Stimulated activated CD8-positive, alpha-beta memory T cell treated with anti-CD3 and anti-CD28 coated beads, Interleukin-4, amount 100 ng/mL, for 24 hours (primary cell): ENCODE measurements at places on chromosomes 4 and X.

DNA sequence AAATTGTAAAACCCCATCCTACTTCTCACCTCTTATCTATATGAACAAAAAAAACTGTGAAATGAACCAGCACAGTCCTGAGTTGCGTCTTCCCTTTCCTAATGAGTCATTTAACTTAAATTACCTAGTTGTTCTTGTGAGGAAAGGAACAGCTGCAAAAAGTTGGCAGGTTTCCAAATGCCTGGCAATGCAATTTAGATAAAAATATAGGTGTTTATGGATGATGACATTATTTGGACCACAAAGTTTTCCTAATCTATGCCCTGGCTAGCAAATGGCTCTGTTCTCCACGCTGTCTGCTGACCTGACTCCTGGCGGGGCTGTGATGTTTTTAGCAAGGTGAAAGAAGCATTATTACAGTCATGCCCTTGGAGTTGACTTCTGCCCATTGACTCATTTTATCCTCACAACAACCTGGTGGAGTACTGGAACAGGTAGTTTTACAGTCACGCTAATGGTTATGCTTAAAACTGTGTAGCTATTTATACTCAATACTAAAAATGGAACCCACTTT lies 29.8 kb upstream of the RELL1 start:
- DNase-seq = no peak

DNA sequence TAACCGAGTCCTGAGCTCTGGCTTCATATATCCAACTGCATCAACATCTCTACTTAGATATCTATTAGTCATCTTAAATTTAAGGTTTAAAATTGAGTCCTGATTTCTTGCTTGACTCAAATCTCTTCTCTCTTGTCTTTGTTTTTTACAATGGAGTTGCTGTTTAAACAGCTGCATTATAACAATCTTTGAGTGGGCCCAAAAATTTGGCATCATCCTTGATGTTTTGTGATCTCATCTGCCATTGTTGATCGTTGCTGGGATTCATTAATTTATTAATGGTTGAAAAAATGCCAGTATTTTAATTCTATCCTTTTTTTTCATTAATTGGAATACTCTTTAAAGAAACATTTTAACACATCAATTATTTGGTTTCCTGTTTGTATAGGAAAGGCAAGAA lies 82.2 kb downstream of the STIM2 start:
- no peak for DNase-seq

- no peak for DNase-seq
Observed at GRCh38 chr4:72969976-72970375, 99.5 kb downstream of the COX18 start.

DNA sequence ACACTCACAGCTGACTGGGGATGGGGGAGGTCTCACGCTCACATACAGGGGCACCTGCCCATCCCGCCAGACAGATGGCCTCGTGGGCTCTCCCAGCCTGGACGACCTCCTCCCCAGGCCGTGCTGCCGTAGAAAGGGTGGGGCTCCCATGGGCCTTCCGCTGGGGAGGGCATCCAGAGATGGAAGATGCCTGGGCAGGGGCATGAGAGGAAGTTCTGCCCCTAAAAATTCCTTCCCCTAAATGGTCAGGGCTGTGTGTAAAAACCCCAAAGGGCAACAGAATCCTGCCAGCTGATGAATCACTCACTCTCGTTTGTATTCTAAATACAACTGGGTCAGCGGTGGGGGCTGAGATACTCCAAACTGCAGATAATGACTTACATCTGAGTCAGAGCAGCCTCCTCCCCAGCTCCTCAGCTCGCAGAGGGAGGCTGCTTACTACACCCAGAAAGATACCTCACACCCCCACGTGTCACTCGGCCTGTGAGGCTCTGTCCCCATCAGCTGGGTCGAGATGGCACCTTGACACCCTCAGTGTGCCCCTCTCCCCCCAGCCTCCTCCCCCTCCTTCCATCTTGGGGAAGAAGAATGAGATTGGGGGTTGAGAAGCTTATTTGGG lies 10.1 kb downstream of the WDR1 start:
- peak; percentile 70 for DNase-seq

DNA sequence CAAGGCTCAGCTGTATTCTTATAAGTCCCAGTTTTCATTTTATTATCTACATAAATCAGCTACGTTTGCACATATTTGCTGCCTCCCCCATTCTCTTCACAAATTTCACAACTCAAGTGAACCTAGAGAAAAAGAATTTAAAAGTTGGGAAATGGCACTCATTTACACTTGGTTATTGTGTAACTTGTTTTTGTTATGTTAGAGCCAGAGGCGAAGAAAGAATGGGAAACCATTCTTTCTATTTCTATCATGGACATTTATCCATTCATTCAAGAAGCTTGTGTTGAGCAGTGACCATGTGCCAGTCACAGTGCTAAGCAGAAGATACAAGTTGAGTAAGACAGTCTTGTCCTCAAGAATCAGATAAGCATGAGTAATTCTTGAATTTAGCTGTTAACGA lies 13.5 kb downstream of the LIAS start:
- no peak for DNase-seq

DNA sequence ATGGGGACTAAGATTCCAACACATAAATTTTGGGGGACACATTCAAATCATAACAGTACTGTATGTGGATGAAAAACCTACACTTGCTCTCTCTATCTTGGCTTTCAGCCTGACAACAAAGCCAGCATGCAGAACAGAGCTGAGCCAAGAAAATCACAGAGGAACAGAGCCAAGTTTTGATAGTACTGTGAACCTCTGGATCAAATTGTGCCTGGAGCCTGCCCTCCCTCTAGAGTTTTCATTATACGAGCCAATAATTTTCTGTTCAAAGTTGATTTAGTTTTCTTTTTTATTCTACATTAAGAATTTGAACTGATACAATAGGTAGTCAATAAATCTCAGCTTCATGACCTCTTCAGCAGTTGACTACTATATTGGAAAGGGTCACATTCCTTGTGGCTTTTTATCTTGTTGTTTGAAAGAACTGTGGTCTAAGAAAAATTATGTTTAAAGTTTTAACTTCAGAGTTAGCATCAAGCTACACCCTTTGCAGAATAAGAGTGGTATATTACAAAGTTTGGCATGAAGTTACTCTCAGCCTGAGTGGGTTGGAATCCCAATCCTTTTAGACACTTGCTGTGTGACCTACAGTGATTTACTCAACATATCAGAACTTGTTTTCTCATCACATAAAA lies 31.1 kb downstream of the GRID2 start:
- DNase-seq = no peak

GRCh38 chrX:1601051-1601767 lies 9.8 kb downstream of the AKAP17A start:
- DNase-seq = no peak

- DNase-seq = no peak
Observed at GRCh38 chr4:168212656-168213055, 105.9 kb downstream of the DDX60 start.

DNA sequence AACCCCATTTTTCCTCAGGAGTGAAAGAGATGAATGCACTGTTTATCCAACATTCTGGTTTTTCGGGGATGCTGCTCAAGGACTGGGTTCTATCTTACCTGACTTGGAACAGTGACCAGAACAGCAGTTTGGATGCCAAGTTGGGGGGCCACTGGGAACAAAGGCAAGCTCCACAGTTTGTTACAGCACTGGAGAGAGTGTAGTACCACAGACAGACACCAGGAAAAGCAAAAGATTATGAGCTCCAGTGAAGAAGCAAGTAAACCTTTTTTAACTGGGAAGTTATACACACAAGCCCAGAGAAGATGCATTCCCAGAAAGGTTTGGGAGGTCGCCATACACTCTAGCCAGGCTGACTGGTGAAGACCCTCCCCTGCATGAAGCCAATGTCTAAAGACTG lies 13.6 kb downstream of the C4orf36 start:
- DNase-seq = no peak

DNA sequence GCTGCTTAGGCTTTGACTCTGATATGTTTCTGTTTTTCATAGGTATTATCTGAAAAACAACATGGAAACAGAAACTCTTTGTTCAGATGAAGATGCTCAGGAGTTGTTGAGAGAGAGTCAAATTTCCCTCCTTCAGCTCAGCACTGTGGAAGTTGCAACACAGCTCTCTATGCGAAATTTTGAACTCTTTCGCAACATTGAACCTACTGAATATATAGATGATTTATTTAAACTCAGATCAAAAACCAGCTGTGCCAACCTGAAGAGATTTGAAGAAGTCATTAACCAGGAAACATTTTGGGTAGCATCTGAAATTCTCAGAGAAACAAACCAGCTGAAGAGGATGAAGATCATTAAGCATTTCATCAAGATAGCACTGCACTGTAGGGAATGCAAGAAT lies 238.6 kb downstream of the RAPGEF2 start:
- DNase-seq = no peak

- DNase-seq = no peak
Observed at GRCh38 chr4:153004081-153004850, 68.1 kb downstream of the FHDC1 start.

GRCh38 chrX:20221902-20222301 lies 44.8 kb downstream of the RPS6KA3 start:
- DNase-seq = no peak

- DNase-seq = no peak
Observed at GRCh38 chrX:37746951-37747350, 32.9 kb upstream of the CYBB start.

DNA sequence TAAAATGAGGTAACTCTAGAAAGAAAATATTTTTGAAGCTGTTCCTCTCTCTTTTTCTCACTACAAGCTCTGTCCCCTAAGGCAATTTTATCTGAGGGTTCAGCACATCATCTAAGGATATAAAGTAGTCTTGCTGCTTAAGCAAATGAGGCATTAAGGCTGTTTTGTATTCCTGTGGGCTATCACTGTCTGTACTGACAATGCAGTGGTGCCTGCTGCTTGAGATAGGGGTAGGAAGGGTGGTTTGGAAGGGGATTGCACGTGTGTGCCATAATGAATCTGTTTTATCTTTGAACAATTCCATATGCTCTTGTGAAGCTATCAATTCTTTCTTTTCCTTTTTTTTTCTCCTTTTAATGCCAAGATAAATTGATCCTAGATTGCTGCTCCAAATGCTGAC lies 128.0 kb upstream of the ATOH1 start:
- no peak for DNase-seq

GRCh38 chrX:70444326-70444945 lies at the start of gene DLG3:
TSS of gene DLG3 (plus strand) at chrX:70444835. CDS start at chrX:70445202, 367 bp downstream.
- DNase-seq = no peak

DNA sequence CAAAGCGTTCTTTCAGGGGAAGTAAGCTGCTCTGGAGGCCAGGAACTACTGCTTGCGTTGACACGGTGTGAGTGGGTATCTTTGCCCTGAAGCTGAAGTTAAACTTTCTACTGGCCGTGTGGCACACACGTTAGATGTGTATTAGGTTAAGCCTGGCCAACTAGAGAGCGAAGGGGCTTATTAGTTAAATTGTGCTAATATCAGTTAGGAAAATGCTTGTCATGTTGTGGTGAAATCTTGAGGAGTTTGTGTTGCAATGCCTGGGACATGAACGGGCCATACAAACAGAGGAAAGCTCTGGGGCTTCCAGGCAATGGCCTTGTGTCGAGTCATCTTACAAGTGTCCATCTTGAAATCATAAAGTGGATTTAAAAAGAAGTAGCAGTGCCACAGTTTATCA lies 62.6 kb downstream of the NSUN7 start:
- no peak for DNase-seq
